Left colon (tissue), 2 donors: ENCODE measurements at places on chromosomes 6 and 20. TPM values are rescaled to one million over a fixed set of nuclear protein-coding genes. Genes with fewer than 3 reads are reported as not detected.

The MUC21 gene
- total RNA-seq = not detected

The NHSL1 gene
- 125 TPM for total RNA-seq

The BPIFA1 gene
- total RNA-seq = not detected

The POU5F1 gene
- 6.3 TPM for total RNA-seq

The RIMS1 gene
- total RNA-seq = 0.43 TPM

The OTOR gene
- not detected for total RNA-seq

The B3GALT4 gene
- 40.3 TPM for total RNA-seq

The PTCHD4 gene
- total RNA-seq = 0.25 TPM

The KIF25 gene
- total RNA-seq = 0.22 TPM

The CNKSR3 gene
- 11.6 TPM for total RNA-seq

The TNNC2 gene
- 3.9 TPM for total RNA-seq

The C20orf144 gene
- not detected for total RNA-seq

The NKAIN4 gene
- total RNA-seq = not detected

The PLA2G7 gene
- 0.70 TPM for total RNA-seq

The GHRH gene
- total RNA-seq = not detected

The PRDM13 gene
- total RNA-seq = not detected

The TXLNB gene
- 0.09 TPM for total RNA-seq

The SCGN gene
- 7.8 TPM for total RNA-seq

The SIRPB2 gene
- total RNA-seq = 2.4 TPM

The FRK gene
- 22.6 TPM for total RNA-seq

The TMEM217 gene
- 1.4 TPM for total RNA-seq

The PABPC1L gene
- total RNA-seq = 19.8 TPM

The TPX2 gene
- 7.4 TPM for total RNA-seq

The VGLL2 gene
- not detected for total RNA-seq

The EYA4 gene
- total RNA-seq = 0.06 TPM

The HLA-DRA gene
- 29.3 TPM for total RNA-seq

The BFSP1 gene
- total RNA-seq = 0.34 TPM

The LAMA2 gene
- 7.0 TPM for total RNA-seq

The ZNF76 gene
- total RNA-seq = 33.5 TPM

The IL17F gene
- total RNA-seq = not detected

The FNDC1 gene
- total RNA-seq = 0.21 TPM

The TRIM26 gene
- 47.1 TPM for total RNA-seq
